Esophagus squamous epithelium (tissue), 5 donors: ENCODE measurements at places on chromosomes 7 and 10.

DNA sequence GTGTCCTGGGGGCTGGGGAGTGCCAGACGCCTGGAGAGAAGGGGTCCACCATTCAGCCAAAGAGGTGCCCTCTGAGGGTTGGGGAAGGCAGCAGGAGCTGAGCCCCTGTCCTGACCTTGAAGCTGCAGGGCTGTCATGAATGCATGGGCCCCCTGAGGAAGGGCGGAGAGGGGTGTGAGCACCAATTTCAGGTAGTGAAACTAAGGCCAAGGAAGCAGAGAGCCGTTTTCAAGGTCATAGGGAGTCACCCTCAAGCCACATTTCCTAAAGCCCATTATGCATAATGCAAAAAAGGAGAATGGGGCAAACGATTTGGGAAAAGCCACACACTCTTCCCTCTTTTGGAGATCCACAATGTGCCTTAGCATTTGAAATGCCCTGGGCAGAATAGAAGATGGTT is 37.2 kb downstream of the FIGNL1 start:
- H3K36me3 ChIP-seq: no peaks in the 10 kb centered on the region
- no peak overlapping the region for H3K4me3 ChIP-seq
- H3K27ac ChIP-seq: no peak overlapping the region

- H3K27me3 ChIP-seq: no peaks in the 10 kb centered on the region
- no peak for DNase-seq
- no peak overlapping the region for H3K27ac ChIP-seq
- no peaks in the 10 kb centered on the region for H3K36me3 ChIP-seq
Measured at GRCh38 chr10:31152421-31153135, 120.9 kb upstream of the ZNF438 start.

DNA sequence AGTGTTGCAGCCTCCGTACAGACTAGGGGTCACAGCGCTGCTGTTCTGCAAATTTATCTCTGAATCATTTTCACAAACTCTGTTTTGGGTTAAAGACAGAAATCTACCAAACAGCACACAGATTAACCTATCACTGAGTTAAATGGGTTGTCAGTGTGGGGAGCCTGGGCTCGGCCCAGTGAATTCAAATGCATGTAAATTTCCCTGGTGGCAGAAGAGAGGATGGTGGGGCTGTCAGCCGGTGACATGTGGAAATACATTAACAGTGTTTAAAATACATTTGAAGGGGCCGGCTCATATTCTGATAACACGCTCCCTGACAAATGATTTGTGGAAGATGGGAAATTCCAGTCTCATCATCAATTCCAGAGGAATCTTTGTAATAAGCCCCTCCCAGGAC is 309.6 kb upstream of the MKI67 start:
- H3K4me3 ChIP-seq: no peak overlapping the region
- no peak overlapping the region for H3K27ac ChIP-seq
- no peaks in the 10 kb centered on the region for H3K27me3 ChIP-seq
- DNase-seq: no peak
- H3K36me3 ChIP-seq: no peaks in the 10 kb centered on the region

GRCh38 chr7:5426226-5426475 is 2.5 kb upstream of the TNRC18 start:
- H3K4me3 ChIP-seq: peak overlapping the region; percentile 86
- H3K27me3 ChIP-seq: no peaks in the 10 kb centered on the region
- peak overlapping the region; percentile 97 for H3K27ac ChIP-seq

DNA sequence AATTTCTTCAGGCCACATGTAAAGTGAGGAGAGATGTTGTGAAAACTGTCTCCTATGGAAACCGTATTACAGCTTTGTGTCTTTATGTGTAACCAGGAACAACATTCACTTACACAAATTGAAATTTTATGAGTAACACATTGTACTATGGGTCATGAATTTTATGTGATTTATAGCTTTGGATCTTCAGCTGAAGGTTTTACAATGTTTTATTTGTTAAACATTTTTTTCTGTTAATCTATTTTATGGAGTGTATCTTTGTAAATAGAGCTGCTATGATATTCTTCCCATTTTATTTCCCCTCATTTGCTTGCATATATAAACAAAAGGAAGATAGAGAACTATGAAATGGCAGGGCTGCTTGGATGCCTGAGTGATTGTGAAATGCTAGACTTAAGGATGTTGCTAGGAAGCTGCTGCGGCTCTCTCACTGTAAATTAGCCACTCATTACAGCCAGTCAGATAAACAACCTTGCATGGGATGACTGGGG is 104.5 kb upstream of the PCLO start:
- no peaks in the 10 kb centered on the region for H3K4me1 ChIP-seq
- H3K27ac ChIP-seq: no peak overlapping the region
- no peaks in the 10 kb centered on the region for H3K27me3 ChIP-seq
- no peak for DNase-seq

DNA sequence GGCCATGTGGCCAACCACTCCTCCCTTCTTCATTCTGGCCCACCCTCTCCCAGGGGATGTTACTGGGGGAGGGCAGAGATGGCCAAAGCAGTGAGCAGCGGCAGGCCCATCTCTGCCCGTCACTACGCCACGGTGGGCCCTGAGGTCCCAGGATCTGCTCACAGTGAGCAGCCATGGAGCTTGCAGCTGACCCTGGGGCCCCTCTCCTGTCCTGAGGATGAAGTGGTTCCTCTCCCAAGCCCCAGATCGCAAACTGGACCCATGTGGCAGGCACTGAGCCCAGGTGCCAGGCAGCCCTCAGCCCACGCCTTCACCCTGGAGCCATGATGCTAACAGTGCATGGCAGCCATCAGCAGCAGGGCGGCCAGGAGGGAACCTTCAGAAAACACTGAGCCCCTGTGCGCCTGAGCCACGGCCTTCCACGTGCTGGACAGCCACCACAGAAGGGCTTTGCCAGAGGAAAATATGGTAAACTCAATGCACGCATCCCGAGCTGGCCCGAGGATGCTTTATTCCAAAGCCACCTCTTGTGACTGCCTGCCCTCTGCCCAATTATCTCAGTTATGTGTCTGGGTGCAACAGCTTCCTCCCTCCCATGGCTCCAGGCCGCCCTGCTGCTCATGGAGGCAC is 485.7 kb downstream of the PTPRN2 start:
- H3K27me3 ChIP-seq: no peaks in the 10 kb centered on the region
- DNase-seq: no peak
- no peaks in the 10 kb centered on the region for H3K4me1 ChIP-seq

DNA sequence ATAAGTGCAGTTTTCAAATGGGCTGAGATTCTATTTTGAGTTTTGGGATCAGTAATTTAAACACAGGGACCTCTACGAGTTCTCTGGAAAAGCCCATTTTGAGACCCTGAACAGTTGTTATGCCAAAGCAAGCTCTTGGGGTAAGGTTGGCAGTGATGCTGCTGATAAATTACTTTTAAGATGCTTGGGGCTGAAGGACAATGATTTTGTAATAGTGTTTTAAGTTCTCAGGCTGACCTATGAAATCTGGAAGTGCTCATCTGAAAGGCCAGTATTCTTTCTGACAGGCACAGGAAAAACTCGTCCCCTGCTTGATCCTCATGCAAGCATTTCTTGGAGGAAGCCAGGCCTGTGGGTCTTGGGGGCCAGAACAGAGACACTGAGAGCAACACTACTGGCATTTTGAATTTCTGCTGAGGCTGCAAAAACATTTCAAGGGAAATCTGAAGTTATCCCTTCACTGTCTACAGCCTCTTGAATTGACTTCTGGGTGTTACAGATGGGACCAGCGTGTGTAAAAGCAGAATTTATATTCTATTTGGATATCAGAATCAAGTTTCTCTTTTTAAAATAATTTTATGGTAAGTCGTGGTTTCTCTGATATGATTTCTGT is 79.7 kb downstream of the AUTS2 start:
- peaks cover 21% of the 10 kb centered on the region for H3K4me1 ChIP-seq
- H3K27me3 ChIP-seq: no peaks in the 10 kb centered on the region
- H3K4me3 ChIP-seq: no peak overlapping the region
- DNase-seq: no peak
- peak overlapping the region; percentile 53 for H3K27ac ChIP-seq

DNA sequence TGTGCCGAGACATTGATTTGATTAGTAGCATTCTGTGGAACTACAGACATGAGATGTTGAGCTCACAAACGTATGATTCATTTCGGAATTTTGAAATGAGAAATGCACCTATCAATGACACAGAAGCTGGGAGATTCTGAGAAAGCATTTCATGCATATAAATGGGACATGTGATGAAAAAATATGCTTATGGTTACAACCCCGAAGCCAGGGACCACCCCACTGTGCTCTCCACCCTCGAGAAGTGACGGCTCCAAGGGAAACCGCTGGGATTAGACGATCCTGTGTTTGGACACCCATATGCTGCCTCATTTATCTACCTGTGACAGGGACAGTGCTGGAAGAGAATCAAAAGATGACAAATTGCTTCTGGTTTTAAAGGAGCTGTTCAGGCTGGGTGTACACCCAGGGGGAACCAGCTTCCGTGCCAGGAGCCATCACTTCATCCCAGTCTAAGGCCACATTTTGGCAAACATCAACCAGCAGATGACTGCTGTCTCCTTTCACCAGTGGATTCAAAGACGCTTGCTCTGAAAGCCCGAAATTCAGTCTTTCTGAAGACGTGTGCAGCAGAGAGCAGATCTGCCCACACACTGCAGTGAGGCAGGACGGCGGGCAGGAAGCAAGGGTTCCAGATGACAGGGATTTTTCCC is 109.9 kb downstream of the ATXN7L1 start:
- no peak for DNase-seq
- no peaks in the 10 kb centered on the region for H3K36me3 ChIP-seq
- no peaks in the 10 kb centered on the region for H3K27me3 ChIP-seq
- H3K27ac ChIP-seq: no peak overlapping the region

GRCh38 chr10:96910488-96911395 is 78.6 kb downstream of the LCOR start:
- no peak overlapping the region for H3K4me3 ChIP-seq
- H3K36me3 ChIP-seq: peaks cover 47% of the 10 kb centered on the region
- DNase-seq: no peak
- H3K27ac ChIP-seq: no peak overlapping the region
- H3K27me3 ChIP-seq: no peaks in the 10 kb centered on the region

DNA sequence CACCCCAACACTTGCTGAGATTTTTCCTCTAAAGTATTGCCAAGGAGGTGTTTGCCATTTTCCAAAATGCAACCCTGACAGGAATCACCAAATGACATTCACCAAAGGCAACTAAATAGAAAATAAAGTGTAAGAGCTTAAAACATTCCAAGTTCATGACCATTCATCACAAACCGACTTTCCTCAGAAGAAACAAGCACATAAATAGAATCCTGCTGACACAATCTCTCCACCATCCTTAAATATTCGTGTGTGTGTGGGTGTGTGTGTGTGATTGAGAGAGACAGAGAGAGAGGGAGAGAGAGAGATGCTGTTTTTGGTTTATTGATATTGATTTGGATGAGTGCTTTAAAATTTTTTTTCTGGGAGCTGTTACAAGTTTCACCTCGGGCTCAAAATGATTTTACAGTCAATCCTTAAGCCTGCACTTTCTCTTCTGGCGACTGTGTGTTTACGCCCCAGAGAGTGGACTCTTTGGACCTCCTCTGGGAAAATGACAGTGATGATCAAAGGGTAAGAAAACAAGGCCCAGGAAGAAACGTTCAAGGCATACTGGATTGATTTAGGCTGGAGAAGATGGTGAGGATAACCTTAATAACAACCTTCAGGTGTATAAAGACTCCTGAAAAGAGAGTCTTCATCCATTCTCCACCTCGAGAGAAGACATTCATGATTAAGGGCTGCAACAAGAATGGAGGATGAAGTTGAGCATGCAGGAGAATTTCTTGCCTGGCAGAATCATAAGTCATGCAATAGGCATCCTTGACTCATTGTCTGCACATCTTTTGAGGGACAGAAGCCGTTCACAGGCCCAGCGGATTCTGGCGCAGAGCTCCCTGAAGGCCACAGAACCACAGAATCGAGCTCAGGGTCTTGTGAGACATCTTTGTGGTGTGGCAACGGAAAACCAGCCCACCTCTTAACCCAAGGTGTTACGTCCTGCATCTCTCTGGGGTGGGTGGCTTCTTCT is 104.4 kb upstream of the FGFR2 start:
- no peak overlapping the region for H3K4me3 ChIP-seq
- no peaks in the 10 kb centered on the region for H3K27me3 ChIP-seq
- H3K4me1 ChIP-seq: no peaks in the 10 kb centered on the region
- DNase-seq: no peak
- H3K27ac ChIP-seq: no peak overlapping the region
- H3K36me3 ChIP-seq: no peaks in the 10 kb centered on the region

DNA sequence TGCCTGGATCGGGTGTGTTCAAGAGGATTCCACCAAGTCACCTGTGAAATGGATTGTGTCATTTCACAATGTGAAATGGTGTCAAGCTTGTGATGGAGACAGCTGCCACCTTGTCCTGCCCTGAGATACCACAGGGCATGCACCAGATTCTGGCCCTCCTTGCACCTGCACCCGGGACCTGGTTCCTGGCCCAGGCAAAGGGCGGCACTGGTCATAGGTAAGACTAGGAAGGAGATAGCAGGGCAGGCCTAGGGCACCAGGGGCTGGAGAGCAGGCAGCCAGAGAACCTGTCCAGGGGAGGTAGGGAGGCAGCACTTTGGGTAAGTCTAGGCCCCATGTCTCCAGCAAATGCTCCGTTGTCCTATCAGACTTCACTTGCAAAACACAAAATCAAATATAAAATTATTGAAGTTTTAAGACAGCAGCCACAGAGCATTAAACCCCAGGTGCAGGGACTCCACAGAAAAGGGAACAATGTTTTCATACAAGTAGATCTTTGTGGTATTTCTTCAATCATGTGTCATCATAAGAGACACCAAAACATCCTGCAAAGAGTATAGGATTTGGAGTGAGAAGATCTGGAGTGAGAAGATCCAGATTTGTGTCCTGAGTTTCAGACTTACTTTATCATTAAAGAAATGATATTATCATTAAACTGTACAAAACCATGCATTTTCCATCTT is 22.7 kb upstream of the ZNF800 start:
- H3K36me3 ChIP-seq: no peaks in the 10 kb centered on the region
- H3K4me1 ChIP-seq: no peaks in the 10 kb centered on the region
- DNase-seq: no peak
- no peak overlapping the region for H3K4me3 ChIP-seq

- H3K27ac ChIP-seq: no peak overlapping the region
- H3K27me3 ChIP-seq: peaks cover 17% of the 10 kb centered on the region
- no peaks in the 10 kb centered on the region for H3K36me3 ChIP-seq
Measured at GRCh38 chr7:69739190-69739589, 140.9 kb downstream of the AUTS2 start.

DNA sequence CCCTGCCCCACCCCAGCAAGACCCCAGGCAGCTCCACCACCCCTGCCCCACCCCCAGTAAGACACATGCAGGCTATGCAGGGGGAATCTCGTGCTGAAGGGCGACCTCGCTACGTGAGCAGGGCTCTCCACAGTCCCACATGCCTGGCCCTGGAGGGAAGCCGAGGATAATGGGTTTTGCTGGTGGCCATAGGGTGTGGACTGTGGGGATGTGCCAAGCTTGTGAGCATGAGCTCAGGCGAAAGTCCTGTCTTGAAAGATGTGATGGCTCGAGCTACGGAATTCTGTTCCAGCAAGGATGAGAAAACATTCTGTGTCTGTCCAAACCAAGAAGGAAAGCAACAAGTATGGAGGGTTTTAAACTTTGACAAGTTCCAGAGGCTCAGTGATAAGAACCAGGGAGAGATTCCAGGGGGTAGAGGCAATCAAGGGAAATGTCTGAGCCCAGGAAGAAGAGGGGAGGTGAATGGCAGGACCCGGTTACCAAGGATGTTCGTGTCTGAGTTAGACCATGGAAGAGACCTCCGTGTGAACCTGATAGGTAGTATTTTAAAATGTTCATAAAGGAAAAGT is 63.1 kb downstream of the PYROXD2 start:
- H3K36me3 ChIP-seq: no peaks in the 10 kb centered on the region
- DNase-seq: no peak
- no peaks in the 10 kb centered on the region for H3K27me3 ChIP-seq
- no peak overlapping the region for H3K4me3 ChIP-seq
- no peaks in the 10 kb centered on the region for H3K4me1 ChIP-seq
